ENCODE measurements at places on chromosomes 12 and 14.
A peak's percentile ranks its signal among the peaks of the same experiment; 100 is the strongest.

DNA sequence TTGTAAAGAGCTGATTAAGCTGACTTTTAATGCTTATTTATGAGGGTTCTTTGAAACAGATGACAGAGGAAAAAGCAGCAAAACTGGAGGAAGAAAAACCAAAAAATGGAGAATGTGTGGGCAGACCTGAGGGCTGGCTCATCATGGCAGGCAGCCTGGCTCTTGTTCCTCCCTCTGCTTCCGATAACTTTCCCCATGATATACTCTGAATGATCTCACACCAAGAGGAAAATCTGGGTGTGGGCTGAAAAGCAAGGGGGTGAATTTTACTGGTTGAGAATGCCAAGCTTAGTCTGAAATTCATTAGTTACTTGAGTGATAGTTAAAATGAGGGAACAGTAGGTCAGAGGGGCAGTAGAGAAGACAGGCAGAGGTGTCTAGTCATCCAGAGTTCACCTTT is 330.1 kb upstream of the PRICKLE1 start:
- no peak for DNase-seq

- DNase-seq, result no peak
These were observed 57.9 kb downstream of the SLC38A1 start for GRCh38 chr12:46210873-46211439.

- DNase-seq, result no peak
These were observed 49.1 kb upstream of the PTPRB start for GRCh38 chr12:70686299-70686698.

DNA sequence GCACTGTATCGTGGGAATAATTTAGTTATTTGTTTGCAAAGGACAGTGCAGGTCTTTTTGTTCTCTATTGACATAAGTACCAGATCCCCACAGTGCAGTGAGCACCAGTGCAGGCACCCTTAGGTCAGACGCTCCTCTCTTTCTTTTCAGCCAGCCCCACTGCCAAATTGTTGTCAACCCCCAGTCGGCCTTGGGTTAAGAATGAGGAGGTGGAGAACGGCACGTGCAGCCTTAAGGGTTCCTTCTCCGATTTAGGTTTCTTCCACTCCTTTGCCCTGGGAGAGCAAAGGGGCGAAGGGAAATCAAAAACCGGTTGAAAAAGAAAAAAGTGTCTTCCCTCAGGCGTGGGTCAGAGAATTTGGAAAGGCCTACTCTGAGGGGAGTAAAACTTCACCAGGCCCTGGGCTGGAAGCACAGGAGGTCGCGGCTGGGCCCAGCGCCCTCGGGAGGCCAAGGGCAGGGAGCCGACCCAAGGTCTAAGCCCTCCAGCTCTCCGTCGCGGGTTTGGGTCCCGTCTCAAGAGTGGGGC is 4.3 kb downstream of the PAX9 start:
- DNase-seq, result no peak

DNA sequence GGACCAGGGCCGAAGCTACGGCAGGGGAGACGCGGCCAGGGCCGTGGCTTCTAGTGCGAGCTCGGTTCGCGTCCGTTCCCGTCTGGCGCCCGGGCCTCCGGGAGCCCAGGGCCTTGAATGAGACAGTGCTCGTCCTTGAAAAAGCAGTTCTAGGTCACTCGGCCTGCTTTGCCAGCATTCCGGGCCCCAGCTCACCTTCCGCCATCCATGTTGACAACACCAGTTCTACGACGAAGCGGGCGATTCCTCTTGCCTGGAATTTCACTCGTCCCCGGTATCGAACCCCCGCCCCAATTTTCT is 4.5 kb downstream of the OR10AD1 start:
- no peak for DNase-seq

DNA sequence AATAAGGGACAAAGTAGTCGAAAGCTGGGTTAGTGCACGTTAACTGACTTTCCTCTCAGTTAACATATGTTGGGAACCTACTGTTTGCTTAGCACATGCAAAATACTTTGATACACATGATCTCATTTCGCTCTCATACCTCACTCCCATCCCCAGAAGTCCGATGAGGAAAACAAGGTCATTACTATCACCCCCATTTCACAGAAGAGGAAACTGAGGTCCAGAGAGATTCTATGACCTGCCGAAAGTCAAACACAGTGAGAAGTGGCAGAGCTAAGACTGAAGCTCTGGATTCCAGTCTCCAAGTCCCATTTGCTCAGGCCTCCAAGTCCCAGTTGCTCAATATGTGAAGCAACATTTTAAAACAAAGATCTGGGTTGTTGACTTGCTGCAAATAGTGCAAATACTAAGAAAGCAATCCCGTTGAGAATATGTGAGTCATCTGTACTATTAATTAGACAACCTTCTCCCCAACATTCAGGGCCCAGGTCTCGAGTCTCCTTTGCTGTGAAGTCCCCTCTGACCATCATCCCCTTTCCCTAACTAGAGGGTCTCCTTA is 170.6 kb upstream of the PWP1 start:
- DNase-seq, result no peak

GRCh38 chr14:88049936-88050335 is 45.0 kb downstream of the GPR65 start:
- no peak for DNase-seq

GRCh38 chr14:51939226-51939625 is 50.1 kb upstream of the RTRAF start:
- DNase-seq, result no peak

GRCh38 chr12:573232-573631 is 90.0 kb downstream of the NINJ2 start:
- DNase-seq, result no peak

DNA sequence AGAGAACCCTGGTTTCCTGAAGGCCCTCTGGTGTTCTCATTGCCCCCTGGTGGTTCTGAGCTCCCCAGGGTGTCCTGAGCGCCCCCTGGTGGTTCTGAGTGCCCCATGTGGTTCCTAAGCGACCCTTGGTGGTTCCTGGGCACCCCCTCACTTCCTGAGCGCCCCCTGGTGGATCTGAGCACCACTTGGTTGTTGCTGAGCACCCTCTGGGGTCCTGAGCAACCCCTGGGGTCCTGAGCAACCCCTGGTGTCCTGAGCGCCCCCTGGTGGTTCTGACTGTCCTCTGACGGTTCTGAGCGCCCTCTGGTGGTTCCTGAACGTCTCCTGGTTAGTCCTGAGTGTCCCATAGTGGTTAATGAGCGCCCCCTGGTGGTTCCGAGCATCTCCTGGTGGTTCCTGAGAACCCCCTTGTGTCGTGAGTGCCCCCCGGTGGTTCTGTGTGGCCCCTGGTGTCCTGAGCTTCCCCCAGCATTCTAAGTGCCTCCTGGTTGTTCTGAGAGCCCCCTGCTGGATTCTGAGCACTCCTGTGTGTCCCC is 568.3 kb downstream of the TMEM121 start:
- DNase-seq, result peak; percentile 50

GRCh38 chr12:8527250-8528130 is 13.2 kb downstream of the CLEC4E start:
- DNase-seq, result no peak

DNA sequence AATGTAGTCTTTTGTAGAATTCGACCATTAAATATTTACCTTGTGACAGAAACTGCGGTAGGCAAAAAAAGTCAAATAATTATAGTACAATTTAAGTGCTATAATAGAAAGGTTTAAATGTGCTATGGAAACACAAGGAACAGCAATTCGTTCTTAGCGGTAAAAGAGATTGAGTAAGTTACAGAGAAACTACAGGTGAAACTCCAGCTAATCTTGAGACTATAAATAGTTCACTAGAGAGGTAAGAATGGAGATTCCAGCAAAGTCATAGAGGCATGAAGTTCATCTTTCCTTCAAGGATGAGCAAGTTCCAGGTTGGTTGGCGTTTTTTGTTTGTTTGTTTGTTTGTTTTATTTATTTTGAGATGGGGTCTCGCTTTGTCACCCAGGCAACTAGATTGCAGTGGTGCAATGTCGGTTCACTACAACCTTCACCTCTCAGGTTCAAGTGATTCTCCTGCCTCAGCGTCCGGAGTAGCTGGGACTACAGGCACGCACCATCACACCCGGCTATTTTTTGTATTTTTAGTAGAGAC is 878 bp upstream of the R3HDM2 start:
- DNase-seq, result no peak

GRCh38 chr12:6093764-6094163 is 30.7 kb downstream of the VWF start:
- no peak for DNase-seq

- no peak for DNase-seq
These were observed 52.8 kb upstream of the EGLN3 start for GRCh38 chr14:34003691-34004090.

DNA sequence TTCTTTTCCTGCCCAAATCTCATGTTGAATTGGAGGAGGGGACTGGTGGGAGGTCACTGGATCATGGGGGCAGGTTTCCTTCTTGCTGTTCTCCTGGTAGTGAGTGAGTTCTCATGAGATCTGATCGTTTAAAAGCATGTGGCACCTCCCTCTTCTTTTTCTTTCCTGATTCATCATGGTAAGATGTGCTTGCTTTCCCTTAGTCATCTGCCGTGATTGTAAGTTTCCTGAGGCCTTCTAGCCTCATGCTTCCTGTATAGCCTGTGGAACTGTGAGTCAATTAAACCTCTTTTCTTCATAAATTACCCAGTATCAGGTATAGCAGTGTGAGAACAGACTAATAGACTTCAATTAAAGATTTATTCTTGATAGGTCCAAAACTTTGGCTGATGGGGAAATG is 83.5 kb downstream of the CAND1 start:
- DNase-seq, result no peak

- peak; percentile 74 for DNase-seq
These were observed 503.5 kb downstream of the LRFN5 start for GRCh38 chr14:42110167-42110566.

GRCh38 chr14:73173092-73173735 is 36.9 kb downstream of the PSEN1 start:
- peak; percentile 63 for DNase-seq

GRCh38 chr14:57245941-57246340 is 22.8 kb downstream of the EXOC5 start:
- DNase-seq, result no peak

DNA sequence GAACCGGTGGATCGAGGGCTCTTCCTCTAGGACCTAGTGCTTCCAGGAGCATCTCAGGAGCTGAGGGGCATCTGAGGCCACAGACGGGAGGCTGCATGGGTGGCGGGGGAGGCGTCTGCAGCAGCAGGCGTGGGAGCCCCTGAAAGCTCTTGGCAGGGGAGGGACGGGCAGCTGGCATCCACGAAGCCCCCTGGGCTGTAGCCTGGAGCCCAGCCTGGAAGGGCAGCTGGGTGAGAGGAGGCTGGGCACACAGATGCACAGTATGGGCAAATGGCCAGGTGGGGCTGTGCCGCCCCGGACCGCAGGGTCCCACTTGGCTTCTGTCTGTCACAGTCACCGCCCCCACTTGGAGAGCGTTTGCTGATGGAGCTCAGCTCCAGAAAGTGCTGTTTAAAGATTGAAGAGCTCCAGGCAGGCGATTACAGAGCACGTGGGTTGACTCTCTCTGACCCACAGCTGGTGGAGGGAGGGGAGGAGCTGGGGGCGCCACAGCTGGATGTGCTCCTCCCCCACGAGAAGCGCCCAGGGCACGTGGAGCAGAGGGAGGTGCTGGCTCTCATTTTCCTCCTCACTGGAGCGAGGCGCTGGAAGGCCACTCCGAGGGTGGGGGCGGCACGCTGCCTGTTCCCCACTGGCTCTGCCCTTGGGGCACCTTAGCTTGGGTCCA is 155.0 kb upstream of the C14orf180 start:
- DNase-seq, result peak; percentile 45

GRCh38 chr12:48774516-48774915 is 14.4 kb downstream of the ADCY6 start:
- DNase-seq, result no peak

DNA sequence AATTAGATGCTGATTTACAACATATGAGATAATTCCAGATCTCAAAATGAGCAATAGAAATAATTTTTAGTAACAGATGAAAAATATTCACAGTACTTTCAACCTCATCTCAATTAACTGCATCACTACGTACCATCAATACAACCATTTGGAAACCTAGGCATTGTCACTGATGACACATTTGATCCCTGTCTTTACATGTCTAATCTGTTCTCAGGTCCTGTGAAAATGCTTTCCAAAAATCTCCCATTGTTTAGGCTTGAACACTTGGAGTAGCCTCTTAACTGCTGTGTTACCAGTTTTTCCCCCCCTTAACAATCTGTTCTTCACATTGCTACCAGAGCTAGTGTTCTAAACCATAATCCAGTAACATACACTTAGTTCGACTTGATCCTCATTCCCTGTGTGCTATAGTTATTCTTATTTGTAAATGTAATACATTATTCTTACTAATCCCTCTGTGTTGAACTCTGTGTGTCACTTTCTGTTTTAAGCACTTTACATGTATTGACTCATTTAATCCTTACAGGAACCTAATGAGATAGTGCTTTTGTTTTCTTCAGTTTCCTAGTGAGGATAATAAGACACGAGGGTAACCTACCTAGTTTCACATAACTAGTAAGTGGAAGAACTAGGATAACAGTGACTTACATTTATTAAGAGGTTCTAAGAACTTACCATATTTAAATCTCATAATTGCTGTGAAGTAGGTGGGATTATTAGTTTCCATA is 41.7 kb downstream of the LARP4 start:
- DNase-seq, result no peak

DNA sequence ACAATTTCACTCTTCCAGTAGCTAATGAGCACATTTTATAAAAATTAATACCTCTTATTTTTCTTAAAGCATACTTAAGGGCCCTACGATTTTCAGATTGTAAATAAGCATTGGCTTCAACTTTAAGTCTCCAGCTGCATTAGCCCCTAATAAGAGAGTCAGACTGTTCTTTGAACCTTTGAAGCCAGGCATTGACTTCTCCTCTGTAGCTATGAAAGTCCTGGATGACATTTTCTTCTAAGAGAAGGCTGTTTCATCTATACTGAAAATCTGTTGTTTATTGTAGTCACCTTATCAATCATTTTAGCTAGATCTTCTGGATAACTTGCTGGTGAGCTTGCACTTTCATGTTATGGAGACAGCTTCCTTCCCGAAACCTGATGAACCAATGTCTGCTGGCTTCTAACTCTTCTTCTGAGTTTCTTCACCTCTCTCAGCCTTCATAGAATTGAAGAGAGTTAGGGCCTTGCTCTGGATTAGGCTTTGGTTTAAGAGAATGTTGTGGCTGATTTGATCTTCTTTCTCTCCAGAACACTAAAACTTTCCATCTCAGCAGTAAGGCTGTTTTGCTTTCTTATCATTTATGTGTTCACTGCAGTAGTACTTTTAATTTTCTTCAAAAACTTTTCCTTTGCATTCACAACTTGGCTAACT is 377.1 kb upstream of the RGS6 start:
- no peak for DNase-seq

- DNase-seq, result peak; percentile 73
These were observed 87.0 kb downstream of the HMGA2 start for GRCh38 chr12:65911321-65911720.
